Cortex of kidney (tissue), 1 donor: ENCODE measurements at places on chromosomes 13 and 19.

DNA sequence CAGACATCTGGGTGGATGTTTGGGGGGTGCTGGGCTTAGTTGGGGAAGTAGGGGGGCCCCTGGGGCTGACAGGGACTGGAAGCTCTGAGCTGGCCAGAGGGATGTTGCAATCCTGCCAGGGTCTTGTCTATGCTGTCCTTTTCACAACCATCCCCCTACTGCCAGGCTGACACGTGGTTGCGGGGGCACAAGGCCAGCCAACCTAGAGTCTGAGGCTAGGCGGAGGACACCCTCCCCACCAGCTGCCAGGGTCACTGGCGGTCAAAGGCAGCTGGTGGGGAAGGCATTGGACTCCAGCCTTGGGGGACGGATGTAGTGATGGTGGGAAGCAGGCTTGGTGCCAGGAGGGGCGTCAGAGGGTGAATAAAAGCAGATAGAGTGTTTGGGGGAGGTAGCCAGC is 1.6 kb upstream of the APOC1 start:
- no peak for DNase-seq

GRCh38 chr13:81395368-81395767 is 1054.4 kb upstream of the SPRY2 start:
- DNase-seq = no peak

GRCh38 chr13:41407380-41407779 is 50.0 kb upstream of the RGCC start:
- no peak for DNase-seq

DNA sequence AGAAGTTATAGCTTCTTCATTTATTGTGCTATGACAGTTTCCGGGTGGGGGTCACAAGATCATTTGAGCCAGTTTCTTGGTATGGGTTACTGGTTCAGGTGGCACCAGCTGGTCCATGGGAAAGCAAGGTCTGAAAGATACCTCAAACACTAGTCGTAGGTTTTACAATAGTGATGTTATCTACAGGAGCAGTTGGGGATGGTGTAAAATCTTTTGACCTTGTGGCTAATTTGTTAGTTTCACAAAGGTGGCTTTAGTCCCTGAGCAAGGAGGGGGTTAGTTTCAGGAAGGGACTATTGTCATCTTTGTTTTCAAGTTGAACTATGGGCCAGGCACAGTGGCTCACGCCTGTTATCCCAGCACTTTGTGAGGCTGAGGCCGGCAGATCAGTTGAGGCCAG is 24.6 kb downstream of the CHST8 start:
- no peak for DNase-seq

DNA sequence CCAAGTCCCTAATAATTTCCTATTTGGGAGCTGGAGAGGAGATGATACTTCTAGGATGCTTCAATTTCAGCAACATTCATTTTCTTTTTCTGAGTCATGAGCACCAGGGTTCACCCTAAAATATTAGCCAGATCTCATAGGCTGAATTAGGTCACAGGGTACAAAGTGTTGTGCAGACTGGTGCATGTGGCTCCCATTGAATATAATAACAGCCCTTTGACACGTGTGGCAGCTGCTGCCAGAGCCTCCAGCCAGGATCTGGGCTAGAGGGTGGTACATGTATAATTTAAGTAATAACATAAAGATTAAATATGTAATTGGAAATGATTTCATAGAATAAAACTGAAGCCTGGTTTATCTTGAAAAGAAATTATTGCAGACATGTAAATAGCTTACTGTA is 244.9 kb downstream of the ATP8A2 start:
- DNase-seq = no peak

DNA sequence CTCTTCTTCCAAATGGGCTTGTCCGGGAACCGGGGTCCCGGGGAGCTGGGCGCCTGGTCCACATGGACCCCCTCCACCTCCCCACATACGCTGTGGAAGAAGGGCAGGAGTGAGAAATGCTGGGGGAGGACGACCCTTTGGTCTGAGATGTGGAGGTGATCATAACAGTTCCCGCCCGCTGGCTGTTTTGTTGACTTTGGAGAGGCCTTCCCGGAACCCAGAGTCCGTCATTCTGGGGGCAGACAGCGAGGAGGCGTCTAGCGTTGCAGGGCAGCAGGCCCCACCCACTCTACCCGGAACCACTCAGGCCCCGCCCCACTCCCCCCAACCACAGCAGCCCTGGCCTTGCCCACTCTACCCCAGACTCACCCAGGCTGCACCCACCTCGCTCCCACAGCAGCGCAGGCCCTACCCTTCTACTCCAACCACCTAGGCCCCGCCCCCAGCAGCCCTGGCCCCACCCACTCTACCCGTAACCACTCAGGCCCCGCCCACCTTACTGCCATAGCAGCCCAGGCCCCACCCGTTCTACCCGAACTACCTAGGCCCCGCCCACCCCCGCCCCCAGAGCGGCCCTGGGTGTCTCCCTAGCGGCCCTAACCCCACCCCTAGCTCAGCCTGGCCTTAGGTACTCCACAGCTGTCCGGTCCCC is 7.1 kb downstream of the GPR108 start:
- DNase-seq = no peak

DNA sequence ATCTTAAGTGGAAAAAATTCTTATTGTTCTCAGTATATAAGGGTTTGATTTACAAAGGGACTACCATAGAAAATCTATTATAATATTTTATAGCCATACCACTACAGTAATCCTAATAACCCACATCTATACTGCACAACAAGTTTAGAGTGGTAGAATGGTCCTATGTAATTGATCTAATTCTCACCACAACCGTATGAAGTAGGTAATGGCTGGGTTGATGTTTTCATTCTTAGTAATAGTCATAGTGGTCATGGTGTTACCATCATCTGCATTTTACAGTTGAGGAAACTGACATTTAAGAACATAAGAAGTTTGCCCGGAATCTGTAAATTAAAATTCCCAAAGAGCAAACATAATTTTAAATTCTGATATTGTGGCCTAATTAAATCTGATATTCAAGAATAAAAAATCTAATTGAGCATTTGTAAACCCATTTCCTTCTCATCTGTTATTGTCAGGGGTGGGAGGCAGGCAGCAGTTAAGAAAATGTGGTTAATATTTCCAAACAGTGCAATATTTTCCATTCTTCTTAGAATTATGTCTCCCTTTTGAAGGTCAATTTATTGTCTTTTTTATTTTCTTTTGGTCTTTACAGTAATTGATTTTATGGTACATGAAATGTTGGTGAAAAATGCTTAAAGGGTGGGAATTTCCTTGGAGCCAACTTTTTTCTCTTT is 65.6 kb downstream of the DHRS12 start:
- no peak for DNase-seq

GRCh38 chr19:9309974-9310446 is 372 bp upstream of the ZNF699 start:
- DNase-seq = no peak

GRCh38 chr19:41883463-41883820 is 458 bp downstream of the ARHGEF1 start:
- no peak for DNase-seq

DNA sequence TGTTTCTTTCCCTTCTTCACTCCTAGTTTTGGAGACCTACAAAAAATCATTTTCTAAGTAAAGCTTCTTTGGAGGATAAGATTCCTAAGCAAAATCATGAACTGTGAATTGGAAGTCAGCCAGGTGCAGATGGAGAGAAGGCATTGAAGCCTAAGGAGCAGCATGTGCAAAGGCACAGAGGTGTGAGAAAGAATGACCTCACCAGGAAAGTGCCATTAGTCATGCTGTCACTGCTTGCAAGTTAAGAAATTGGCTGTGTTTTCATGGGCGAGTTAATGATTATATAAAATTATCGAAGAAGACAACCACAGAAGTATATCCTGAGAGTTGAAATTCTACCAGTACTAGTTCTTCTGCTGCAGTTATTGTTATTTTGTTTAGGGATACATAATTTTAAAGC is 80.3 kb upstream of the KLHL1 start:
- no peak for DNase-seq

- DNase-seq = no peak
Observed at GRCh38 chr19:4234142-4234861, 5.0 kb downstream of the EBI3 start.

- no peak for DNase-seq
Observed at GRCh38 chr13:85564598-85564997, 234.6 kb downstream of the SLITRK6 start.

- DNase-seq = no peak
Observed at GRCh38 chr13:95123726-95124125, 177.5 kb downstream of the ABCC4 start.

GRCh38 chr19:46791944-46792343 is 3.5 kb upstream of the SLC1A5 start:
- no peak for DNase-seq

- DNase-seq = no peak
Observed at GRCh38 chr13:60590800-60591747, 194.1 kb downstream of the TDRD3 start.

- peak; percentile 63 for DNase-seq
Observed at GRCh38 chr19:34171877-34172660, at the start of gene LSM14A. TSS of gene LSM14A (plus strand) at chr19:34172504. CDS start at chr19:34172643, 139 bp downstream.

DNA sequence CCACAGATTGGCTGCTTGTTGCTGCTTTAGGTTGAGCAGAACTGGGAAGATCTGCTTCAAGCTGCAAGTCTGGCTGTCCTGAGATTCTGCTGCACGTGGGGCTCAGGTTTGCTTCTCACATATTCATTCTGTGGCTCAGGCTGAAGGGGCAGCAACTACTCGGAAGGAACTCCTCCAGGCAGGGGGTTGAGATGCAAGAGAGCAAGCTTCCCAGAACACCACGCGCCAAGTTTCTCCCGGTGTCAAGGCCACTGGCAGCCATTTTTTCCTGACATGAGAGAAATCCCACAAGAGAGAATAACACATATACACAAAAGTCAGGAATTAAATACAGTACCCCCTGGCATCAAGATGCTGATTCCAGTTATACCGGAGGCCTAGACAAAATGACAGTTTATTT is 887.6 kb upstream of the SLC10A2 start:
- no peak for DNase-seq

- DNase-seq = no peak
Observed at GRCh38 chr13:110114316-110114715, 192.6 kb downstream of the COL4A1 start.

GRCh38 chr13:60282186-60282585 is 114.8 kb upstream of the TDRD3 start:
- no peak for DNase-seq

- no peak for DNase-seq
Observed at GRCh38 chr19:38213911-38214625, 10.0 kb downstream of the DPF1 start.

- no peak for DNase-seq
Observed at GRCh38 chr13:96821381-96821780, 172.9 kb downstream of the OXGR1 start.

DNA sequence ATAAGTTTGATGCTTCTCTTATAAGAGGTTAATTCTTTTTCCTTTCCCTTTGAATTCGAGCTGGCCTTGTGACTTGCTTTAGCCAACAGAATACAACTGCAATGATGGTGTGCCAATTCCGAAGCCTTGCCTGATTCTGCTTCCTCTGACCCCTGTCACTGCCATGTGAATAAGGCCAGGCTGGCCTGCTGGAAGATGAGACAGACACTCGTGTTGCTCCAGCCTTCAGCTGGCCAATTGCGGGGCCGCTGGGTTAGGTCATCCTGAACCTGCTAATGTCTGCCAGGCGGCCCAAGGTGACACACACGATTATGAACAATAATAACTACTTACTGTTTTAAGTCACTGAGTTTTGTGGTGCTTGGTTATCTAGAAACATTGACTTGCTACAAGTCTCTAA is 352.0 kb downstream of the MYO16 start:
- no peak for DNase-seq

- no peak for DNase-seq
Observed at GRCh38 chr13:25111585-25111956, 15.6 kb downstream of the PABPC3 start.

- no peak for DNase-seq
Observed at GRCh38 chr13:46834657-46835056, 37.7 kb upstream of the ESD start.

DNA sequence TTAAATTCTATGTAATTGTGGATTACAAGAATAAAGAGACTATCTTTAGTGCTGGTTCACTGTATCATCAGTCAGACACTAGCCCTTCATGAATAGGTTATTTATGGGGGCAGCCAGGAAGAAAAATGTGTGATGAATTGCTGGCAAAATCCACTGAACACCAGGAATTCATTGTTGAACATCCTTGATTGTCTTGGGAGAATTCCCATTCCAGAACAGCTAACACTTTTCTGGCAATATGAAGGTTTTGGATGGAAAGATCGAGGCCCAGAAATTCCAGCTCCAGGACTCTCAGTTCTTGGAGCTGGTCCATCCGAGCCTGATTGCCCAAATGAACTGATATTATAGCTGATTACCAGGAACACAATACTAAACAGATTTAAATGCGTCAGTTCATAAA is 11.5 kb upstream of the SPART start:
- DNase-seq = no peak

GRCh38 chr13:35917942-35918645 is 213.1 kb downstream of the DCLK1 start:
- no peak for DNase-seq

DNA sequence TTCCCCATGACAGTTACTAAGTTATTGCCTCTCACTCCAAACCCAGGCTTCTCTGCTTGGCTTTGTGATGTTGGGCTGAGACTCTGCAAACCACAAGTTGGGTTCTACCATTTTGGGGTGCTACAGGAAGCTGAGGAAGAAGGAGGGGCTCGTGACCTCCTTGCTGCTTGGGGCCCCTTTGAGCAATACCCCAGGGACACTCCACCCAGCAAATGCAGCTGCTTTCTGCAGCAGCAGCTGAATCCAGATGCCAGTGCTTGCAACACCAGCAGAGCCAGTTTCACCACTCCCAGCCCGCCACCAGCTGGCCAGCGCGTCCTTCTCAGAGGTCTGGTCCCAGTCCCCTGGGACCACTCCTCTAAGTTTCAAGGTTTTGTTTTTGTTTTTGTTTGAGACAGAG is 22.0 kb upstream of the UBAC2 start:
- DNase-seq = no peak

DNA sequence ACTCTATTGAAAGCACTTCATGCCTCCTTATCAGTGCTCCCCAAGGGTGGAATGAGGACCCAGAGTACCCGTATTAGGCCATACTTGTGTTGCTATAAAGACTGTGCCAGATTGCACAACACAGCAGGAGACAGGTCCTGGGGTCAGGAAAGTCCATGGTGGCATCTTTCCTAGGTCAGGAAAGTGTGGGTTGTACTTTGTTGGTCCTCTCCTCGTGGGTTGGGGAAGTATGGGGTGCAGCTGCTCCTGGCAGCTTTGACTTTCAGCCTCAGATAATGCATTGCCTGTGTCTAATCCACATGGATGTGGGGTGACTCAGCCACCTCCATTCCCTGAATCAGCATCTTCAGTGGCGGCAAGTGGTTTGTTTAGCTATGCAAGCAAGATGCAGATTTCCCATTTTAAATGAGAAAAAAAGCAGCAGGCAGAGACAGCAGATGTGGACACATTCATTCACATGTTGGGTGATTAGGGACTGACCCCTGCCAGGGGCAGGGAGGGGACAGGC is 8.4 kb upstream of the CYP2B6 start:
- DNase-seq = no peak

- no peak for DNase-seq
Observed at GRCh38 chr19:53865918-53866864, 1.5 kb upstream of the MYADM start.

GRCh38 chr19:51016798-51017683 is 2.5 kb downstream of the KLK10 start:
- no peak for DNase-seq
